Stimulated activated CD8-positive, alpha-beta memory T cell treated with anti-CD3 and anti-CD28 coated beads, Interleukin-2, amount 100 ng/mL, for 1 hour (primary cell): ENCODE measurements at places on chromosomes 5 and 9.

DNA sequence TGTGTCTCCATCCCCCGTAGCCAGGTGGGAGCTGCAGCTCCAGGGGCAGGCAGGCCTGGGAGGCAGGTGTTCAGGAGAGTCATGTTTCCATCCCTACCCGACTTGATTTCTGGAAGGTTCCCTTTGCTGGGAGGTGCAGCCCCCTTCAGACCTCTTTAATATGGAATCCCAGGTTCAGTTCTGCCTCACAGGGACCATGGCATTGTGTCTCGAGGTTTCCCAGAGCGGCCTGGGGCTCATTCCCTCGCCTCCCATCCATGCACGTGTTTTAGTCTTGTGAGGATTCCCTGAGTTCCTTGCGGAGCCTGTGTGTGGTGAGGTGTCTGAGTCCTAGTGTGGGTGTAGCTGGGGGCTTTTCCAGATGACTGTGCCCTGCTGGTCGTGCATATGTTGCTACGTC lies 16.5 kb upstream of the AHRR start:
- no peak for DNase-seq

GRCh38 chr9:104090578-104090977 lies 3.5 kb upstream of the SMC2 start:
- DNase-seq: no peak

GRCh38 chr9:133694686-133695085 lies 43.5 kb downstream of the SARDH start:
- no peak for DNase-seq

DNA sequence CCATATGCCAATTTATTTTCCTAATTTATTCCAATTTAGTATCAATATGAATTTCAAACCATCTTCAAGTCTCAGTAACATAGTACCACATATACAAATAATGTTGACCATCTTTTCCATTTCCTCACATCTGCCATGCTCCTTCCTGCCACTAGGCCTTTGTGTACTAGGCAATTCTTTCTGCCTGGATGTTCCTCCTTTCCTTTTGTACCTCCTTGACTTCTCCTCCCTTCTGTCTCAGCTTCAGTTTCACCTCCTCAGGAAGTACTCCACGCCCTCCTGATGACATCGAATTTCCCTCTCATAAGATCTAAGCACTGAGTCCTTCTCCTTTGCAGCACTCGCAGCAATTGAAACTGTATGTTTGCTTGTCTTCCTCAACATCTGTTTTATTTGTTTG lies 53.9 kb downstream of the MEF2C start:
- no peak for DNase-seq

- DNase-seq: no peak
Measured at GRCh38 chr5:140073296-140073695, 30.2 kb upstream of the NRG2 start.

GRCh38 chr5:65809817-65810531 lies 88.0 kb downstream of the NLN start:
- DNase-seq: no peak

DNA sequence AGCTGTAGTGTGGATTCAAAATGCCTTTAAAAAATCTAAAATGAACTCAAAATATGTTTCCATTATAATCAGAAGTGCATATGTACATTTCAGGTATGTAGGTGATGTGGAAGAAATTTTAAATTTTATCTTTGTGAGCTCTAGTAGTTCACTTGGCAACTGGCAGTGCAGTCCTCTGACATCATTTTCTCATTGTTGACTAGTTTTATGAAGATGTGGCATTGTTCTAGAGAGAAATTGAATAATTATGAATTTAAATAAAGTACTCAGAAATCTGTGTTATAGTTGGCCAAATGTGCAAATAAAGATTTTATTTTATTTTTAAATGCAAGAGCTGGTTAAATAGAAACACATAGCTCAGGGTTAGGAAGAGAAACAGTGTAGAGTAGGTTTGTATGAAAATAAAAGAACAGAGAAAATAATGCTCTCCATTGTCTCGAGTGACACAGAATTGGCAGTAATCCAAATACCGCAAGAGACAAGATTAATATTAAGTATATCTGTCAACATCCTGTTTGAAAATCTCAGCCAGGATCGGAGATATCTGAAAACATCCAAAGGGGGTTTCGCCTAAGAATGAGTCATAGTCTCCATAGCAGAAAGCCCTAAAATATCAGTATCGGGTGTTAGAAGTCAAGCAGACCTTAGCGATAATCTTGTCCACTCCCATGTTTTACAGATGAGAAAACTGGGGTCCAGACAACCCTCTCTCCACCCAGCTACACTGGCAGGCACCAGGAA lies 189.4 kb downstream of the CCDC192 start:
- DNase-seq: no peak

DNA sequence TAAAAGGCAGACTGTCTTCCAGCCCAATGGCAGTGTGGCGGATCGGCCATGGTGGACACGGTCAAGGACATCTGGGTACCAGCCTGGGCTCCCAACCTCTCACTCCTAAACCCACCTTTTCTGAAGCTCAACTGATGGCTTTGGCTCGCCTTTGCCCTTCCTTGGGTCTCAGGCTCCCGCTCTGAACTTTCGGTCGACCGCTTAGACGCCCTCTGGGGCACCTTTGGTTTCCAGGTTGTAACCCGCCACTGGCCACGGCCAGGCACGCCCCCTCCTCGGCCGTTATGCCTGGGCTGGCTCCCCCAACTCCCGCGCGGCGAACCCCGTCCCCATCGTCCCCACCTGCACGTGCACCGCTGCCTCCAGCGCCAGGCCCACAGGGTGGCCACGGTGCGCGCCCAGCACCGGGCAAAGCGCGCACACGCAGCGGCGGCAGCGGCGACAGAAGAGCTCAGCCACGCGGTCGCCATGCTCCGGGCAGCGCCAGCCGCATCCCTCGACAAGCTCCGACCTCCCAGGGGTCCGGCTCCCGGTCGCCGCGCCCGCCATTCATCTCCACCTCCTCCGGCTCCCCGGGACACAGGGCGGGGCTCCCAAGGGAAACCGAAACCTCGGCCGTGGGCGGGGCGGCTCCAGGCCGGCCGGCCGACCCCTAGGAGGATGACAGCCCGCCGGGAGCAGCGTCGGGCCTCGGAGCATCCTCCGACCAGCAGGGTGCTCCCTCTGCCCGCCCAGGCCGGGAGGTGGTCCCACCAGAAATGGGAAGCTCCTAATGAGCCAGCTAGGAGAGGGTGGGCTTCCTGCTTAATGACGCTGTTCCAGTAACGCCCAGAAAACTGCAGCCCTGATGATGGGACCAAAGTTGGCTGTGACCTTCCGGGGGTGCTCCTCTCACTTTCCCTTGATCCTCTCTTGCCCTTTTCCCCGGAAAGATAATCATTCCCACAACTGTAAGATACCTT lies at the start of gene TRIM14:
Gene TRIM14 (minus strand): TSS at position 583 of the 962 bp plus-strand sequence. CDS start 34 bp downstream, at position 549.
- no peak for DNase-seq

DNA sequence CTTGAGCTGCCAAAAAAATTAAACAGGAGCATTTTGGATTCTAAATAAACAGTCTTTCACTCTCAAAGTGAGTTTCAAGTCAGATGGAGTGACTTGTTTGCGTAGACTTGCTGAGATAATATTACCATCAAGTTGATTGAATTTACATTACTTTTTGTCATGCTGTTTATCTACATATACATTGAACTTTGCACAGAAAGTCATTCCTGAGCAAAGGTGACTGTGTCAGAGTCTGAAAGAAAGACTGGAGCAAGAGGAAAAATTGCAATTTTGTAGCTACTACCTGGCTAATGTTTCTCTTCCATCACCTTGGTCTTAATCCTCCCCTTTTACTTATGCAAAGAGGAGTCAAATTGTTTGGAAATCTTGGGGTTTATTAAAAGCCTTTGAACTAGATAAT lies 179.4 kb downstream of the PTTG1 start:
- no peak for DNase-seq

GRCh38 chr9:134601764-134602163 lies 39.8 kb upstream of the COL5A1 start:
- no peak for DNase-seq

- no peak for DNase-seq
Measured at GRCh38 chr5:176389135-176390123, 878 bp downstream of the HIGD2A start.

- DNase-seq: no peak
Measured at GRCh38 chr9:115404311-115404710, 286.4 kb upstream of the TNC start.
